ENCODE measurements at places on chromosomes 12 and 14.

GRCh38 chr12:1318327-1319031 lies 275.9 kb downstream of the FBXL14 start:
- DNase-seq, result peak; percentile 47

- DNase-seq, result peak; percentile 37
Observed at GRCh38 chr14:50666772-50667683, 1.1 kb downstream of the SAV1 start.

- DNase-seq, result no peak
Observed at GRCh38 chr12:42990387-42990786, 400.8 kb upstream of the PRICKLE1 start.

- no peak for DNase-seq
Observed at GRCh38 chr12:64092507-64093196, 129.4 kb downstream of the KICS2 start.

GRCh38 chr14:27236601-27237000 lies 638.8 kb upstream of the NOVA1 start:
- DNase-seq, result no peak

DNA sequence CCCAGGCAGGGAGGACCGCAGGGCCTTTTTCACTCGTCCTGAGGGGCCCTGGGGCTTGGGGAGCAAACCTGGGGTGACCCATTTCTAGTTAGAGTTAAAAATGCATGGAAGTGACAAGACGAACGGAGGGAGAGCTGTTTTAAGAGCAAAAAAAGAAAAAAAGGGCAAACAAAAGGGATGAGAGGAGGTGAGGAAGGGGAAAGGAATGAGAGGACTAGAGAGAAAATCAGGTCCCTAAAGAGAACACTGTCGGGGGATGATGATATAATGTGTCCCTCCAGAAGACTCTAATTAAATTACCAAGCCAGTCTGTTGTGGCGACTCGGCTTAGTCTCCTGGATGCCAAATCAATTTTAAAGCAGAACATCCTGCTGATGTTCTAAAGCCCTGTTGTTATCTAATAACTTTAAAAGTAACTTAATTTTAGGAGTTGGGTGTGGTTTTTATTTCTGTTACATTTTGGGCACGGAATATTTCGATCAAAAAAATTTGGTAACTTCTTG lies 1.1 kb downstream of the ANO6 start:
- DNase-seq, result no peak

DNA sequence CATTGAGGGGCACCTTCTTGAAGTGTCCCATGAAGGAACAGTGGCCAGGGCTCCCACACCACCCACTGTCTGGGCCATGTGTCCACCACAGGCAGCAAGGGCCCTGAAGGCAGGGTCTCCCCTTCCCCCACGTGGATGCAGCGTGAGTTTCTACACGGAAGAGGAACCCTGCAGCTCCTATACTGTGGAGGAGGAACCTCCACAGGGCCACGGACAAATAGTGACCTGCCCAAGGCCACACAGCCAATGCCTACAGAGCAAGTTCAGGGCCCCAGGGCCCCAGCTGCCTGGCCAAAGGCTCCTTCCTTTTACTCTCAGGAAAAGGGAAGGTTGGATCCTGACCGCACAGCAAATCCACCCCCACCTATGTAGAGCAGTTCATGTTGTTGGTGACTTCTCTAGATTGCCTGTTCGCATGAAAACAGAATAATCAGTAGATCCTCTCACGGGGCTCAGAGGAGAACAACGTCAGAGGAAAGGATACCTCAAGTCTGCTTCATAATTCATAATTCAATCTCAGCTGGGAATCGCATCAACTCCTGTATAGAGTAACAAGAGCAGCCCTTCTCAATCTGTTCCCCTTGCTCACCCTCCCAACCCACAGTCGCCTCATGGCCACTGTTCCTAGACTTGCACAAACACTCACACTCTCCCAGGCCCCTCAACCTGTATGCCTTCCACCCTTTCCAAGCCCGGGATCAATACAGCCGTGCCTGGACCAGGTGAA lies 11.1 kb upstream of the KRT73 start:
- no peak for DNase-seq

GRCh38 chr12:125406131-125406530 lies 340.9 kb downstream of the AACS start:
- DNase-seq, result no peak

GRCh38 chr12:108342985-108343384 lies 3.9 kb upstream of the CMKLR1 start:
- DNase-seq, result no peak

- no peak for DNase-seq
Observed at GRCh38 chr12:69686731-69687130, 12.4 kb downstream of the BEST3 start.

DNA sequence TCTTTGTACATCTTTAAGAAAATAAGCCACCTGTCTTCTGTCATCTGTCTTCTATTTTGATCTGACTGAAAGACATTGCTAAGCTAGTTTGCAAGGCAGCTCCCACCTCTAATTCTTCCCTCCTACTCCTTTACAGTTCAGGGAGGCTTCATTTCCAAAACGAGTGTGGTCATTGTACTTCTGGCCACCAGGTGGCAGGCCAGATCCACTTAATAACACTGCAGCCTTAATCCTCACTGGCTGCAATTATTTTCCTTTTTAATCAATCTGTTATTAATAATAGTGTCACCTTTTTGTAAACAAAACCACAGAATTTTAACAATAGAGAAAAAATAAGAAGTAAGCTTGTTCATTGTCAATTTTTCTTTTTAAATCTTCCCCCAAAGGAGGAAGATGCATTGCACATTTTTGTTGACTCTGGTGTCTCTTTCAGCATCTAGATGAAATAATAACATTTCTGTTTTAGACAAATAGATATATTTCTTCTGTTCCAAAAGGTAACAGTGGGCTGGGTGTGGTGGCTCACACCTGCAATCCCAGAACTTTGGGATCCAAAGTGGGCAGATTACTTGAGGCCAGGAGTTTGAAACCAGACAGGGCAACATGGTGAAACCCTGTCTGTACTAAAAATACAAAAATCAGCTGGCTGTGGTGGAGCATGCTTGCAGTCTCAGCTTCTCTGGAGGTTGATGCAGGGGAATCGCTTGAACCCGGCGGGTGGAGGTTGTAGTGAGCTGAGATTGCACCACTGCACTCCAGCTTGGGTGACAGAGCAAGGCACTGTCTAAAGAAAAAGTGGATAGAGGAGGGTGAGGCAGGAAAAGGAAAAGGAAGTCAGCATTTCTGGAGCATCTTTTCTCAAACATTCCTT lies 23.3 kb downstream of the GABARAPL1 start:
- DNase-seq, result peak; percentile 6

GRCh38 chr14:98233656-98234055 lies 1038.3 kb downstream of the BCL11B start:
- no peak for DNase-seq

DNA sequence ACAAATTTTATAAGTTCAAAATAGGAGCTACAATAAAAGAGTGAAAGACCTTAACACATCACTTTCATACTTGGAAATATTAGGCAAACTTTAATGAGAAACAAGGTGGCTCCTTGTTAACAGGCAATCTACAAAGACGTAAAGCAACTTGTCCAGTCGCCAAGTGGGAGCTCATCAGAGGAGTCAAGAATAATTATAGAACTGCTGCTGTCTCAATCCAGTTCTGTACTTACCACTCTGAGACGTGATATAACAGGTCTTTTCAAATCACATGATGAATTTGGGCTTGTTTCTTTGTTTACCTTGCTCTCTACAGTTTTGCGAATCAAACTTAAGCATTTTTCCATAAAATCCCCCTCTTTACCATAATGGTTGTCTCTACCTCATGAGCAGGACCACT lies 3.6 kb downstream of the YBX3 start:
- no peak for DNase-seq

DNA sequence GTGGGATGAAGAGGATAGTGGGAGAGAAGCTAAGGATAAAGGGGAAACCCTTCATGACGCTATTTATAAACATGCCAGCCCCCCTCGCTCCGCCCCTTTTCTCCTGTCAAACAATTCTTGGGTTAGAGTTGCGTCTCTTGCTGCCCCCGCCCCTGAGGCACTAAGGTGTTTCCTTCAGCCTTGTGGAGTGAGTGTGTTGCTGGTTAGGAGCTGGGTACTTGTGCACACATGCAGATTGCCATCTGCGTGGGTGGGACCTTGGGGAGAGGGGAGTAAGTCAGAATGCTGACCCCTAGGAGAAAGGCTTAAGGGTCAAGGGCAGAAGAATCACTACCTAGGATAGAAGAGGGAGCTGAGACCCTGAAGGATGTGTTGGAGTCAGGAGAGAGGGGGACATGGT lies 5.4 kb downstream of the FOXJ2 start:
- DNase-seq, result no peak

GRCh38 chr12:12541782-12542181 lies 20.9 kb downstream of the DUSP16 start:
- DNase-seq, result no peak

- peak; percentile 65 for DNase-seq
Observed at GRCh38 chr12:59742841-59743240, 147.0 kb downstream of the SLC16A7 start.

- no peak for DNase-seq
Observed at GRCh38 chr14:62103464-62103863, 341.2 kb downstream of the SNAPC1 start.

DNA sequence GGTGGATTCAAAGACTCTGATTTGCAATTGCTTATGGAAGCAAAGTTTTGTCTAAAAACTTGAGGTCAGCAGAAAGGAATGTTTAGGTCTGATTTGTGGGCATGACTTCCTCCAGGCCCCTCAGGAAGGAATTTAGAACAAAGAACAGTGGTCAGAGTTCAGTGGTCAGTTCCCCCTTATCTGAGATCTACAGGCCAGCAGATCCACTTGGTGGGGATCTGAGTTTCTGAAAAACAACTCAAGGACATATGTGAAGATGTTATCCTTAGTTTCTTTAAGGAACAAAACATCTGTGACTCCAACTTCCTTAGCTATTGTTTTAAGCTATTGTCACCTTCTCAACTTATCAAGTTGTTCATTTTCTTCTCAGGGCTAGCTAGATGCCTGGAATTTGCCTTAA lies 28.0 kb upstream of the NAA30 start:
- DNase-seq, result no peak

- DNase-seq, result no peak
Observed at GRCh38 chr12:89721291-89721987, 12.8 kb upstream of the ATP2B1 start.

DNA sequence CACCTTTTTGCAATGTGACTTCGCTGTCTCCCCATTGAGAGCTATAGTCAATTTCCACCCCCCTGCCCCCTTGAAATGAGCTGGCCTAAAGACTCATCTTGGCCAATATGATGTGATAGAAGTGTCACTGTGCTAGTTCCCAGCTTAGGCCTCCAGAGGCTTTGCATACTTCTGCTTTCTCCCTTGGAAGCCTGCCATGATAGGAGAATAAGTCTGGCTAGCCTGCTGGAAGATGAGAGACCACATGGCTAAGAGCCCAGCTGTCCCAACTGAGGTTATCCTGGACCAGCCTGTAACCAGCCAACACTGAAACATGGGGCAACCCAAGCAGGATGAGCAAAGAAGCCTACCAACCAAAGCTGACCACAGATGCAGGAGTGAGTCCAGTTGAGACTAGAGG lies 196.9 kb downstream of the GRIN2B start:
- no peak for DNase-seq

- DNase-seq, result no peak
Observed at GRCh38 chr12:2057041-2057794, 4.4 kb downstream of the CACNA1C start.

- DNase-seq, result no peak
Observed at GRCh38 chr12:115129727-115130126, 445.8 kb upstream of the TBX3 start.

DNA sequence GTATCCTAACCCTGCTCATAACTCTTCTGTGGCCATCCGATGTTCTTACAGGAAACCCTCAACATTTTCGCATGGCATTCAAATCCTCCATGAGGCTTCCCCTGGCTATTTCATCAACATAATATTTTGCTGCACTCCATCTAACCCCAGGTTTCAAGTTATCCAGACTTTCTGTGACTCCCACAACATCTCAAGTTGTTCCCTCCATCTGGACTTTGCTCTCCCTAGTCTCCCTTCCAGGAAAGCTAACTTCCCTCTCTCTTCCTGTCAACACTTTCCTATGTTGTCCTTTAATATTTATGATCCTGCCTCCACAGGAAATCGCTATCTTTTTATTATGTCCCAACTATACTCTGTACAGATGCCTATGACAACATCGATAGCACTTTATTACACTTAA lies 146.1 kb downstream of the METTL25 start:
- no peak for DNase-seq

DNA sequence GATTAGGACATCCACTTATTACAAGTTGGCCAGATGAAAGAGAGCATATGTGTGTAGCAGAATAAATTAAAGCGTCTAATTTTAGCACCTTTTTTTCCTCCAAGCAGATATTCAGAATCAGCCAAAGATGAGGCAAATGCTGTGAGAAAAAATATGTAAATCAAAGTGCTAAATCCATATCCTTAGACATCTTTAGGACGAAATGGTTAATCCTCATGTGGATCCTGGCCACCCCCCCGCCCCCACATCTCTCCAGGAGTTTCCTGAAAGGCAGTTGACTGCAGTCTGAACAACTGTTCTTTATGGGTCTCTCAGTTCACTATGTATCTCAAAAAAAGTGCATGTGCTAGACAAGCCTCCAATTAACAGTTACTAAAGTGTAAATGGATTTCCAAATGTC lies 1768.1 kb upstream of the SEL1L start:
- DNase-seq, result no peak

GRCh38 chr14:68520637-68521556 lies 272.0 kb downstream of the ZFP36L1 start:
- DNase-seq, result no peak

DNA sequence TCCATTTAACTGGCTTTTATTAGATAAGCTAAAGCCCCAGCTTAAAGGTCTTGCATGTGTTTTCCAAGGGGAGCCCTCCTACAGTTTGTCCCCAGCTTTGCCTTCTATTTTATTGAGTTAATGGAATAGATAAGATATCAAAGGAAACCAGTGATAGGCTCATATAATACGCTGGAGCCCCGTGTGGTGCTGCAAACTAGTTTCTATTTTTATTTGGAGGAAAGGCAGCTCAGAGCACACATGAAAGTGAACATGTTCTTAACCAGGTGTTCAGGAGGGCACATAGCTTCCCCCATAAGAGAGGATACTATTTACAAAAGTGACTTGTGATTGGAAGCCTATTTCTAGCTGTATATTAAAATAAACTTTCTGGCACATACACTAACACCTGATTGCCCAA lies 251.7 kb downstream of the PDZRN4 start:
- no peak for DNase-seq

DNA sequence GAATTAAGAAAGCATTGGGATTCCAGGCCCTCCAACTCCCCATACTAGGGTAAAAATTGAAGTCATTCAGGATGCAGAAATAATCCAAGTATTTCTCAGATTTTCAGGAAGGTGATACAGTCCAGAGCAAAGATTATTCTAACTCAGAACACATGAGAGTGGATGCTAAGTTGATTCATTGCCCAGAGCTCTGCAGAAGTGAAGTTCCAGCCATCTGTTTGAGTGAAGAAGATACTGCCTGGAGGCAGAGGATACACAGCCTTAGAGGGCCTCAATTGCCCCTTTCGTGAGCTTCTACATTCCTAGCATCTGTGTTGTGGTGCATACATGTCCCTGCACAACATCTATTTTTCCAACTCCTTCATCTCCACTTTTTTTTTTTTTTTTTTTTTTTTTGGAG lies 36.9 kb upstream of the SMUG1 start:
- DNase-seq, result no peak

- no peak for DNase-seq
Observed at GRCh38 chr12:127496255-127496654, 770.7 kb upstream of the TMEM132C start.

All from HFFc6 (cell line).